Stimulated activated CD4-positive, alpha-beta T cell treated with anti-CD3 and anti-CD28 coated beads, Interleukin-2, amount 100 ng/mL, for 24 hours (primary cell): ENCODE measurements at places on chromosomes 7 and 10.

DNA sequence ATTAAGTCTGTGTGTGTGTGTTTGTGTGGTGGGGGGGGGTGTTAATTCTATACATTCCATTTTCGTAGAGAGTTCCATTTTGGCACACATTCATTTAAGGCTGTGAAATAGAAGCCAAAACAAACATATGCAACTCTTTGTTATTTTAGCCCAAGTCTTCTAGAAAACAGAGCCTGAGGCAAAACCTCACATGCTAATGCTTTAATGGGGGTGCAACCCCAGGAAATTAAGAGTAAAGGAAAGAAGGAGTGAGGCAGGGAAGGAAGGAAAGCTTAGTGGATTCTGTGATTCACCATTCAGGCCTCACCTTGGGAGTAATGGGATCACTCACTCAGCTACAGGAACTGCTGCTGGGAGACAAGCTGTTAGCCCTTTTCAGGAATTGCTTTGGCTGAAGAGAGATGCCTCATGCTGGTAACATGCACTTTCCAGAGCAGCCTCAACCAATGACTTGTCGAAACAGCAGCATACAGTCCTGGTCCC lies 73.0 kb upstream of the CTTNBP2 start:
- DNase-seq: no peak

GRCh38 chr10:123808906-123809305 lies 82.7 kb downstream of the CPXM2 start:
- no peak for DNase-seq

GRCh38 chr10:43227911-43228782 lies 38.7 kb downstream of the RASGEF1A start:
- DNase-seq: no peak

DNA sequence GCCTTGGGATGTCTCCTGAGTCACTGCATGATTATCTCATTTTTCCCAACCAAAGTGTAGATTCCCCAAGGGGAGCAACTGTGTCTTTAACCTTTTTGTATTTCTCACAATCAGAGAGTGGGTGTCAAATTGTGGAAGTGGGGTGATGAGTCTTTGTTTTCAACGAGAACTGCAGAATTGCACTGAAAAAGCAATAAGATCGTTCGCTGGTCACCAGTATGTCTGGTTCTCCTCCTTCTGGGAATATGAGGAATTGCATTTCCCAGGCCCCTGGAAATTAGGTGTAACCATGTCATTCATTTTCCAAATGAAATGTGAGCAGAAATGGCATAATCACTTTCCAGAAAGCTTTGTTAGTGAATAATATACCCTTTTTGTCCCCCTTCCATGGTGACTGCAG lies 326.9 kb downstream of the GPAM start:
- DNase-seq: no peak

- DNase-seq: no peak
Observed at GRCh38 chr10:77581738-77582137, 55.9 kb downstream of the KCNMA1 start.

GRCh38 chr7:150814328-150815001 lies 13.9 kb downstream of the TMEM176A start:
- no peak for DNase-seq

- no peak for DNase-seq
Observed at GRCh38 chr7:778968-779451, 51.9 kb upstream of the PRKAR1B start.

GRCh38 chr7:38317515-38317914 lies 44.1 kb upstream of the TARP start:
- no peak for DNase-seq

DNA sequence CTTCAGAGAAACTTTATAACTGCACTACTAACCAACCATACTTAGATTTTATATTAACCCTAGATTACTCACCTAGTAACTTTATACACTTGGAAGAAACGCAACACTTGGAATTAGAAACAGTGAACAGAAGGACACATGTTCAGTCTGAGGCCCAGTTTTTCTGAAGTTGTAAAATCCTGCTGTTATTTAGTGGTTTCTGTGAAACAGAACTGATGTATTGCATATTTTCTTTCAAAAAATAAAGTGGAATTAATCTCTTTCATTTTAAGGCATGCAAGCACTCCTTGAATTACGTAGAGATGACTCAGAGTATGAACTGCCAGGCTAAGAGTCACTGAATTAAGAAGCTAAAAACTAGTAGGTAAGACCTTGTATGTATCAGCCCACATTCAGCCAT lies 215.8 kb downstream of the SKAP2 start:
- DNase-seq: no peak

DNA sequence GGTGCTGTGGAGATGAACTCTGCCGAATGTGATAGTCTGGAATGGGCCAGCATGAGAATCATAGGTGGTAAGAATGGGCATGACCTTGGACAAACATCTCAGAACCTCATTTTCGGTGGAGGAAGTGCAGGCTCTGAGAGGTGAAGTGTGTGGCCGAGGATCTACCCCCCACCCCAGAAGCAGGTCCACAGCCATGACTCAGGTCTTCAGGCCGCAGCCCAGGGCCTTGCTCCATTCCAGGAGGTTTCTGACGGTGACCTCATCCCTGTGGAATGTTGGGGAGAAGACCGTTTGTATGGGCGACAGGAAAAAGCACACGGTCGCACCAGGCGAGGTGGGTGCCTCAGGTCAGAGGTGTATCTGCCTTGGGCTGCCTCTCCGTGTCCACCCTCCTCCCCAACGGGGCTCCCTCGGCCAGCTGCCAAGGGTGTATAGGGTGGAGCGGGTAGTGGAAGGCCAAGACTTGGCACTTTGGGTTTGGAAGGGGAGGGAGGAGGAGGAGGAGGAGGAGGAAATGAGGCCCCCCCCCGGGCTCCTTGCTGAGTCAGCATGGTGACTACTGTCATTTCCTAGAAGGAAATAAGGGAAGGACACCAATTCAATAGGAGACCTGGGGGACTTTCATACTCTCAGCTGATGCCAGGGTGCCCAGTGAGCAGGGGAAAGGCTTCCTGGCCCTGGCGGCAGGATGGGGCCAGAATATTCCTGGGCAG lies 168.0 kb upstream of the RHEB start:
- no peak for DNase-seq

- DNase-seq: no peak
Observed at GRCh38 chr10:52019077-52019555, 295.0 kb upstream of the DKK1 start.

DNA sequence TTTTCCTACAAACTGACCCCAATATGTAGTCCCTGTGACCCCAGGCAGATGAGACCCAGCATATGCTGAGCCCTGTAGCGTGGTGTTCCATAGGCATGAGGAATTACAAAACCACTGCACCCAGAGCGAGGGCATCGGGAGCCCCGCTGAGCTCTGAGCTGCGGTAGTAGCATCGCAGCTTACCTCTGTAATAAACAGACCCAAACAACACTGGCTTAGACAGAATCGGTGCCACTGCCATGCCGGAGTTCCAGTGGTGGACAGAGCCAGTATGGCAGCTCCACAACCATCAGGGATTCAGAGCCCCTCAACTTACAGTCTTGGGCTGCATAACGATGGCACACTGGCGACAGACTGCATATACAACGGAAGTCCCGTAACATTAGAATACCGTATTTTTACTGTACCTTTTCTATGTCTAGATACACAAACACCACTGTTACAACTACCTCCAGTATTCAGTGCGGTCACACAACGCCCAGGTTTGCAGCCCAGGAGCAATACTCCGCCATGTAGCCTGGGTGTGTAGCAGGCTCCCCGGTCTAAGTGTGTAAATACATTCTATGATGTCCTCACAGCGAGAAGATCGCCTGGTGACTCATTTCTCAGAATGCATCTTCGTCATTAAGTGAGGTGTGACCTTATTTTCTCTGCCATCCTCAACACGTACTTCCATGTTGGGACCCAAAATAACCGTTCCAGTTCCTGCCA lies 68.8 kb downstream of the PROSER2 start:
- DNase-seq: no peak

DNA sequence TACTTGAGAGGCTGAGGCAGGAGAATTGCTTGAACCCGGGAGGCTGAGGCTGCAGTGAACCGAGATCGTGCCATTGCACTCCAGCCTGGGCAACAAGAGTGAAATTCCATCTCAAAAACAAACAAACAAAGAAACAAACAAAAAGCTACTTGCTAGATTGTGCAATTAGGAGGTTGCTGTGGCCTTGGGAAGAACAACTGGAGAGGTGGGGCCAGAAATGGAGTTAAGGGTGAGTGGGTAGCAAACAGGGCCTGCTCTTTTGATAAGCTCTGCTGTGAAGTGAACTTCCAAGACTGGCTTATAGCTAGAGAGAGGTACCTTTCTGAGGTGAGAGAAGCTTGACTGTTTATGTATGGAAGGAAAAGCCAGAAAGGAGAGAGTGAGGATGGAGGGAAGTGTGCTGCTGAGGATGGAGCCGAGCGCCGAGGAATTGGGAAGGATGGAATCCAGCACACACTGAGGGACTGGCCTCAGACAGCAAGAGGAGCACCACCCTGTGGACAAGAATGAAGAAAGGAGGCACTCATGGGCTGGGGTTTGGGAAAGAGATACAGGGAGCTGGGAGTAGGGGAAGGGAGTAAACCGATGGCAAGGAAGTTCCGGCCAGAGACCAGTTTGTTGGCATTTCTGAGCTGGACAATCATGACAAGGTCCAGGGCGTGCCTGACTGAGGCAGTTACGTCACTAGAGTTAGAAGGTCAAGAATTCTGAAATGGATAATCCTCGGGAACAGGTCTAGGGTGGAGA lies 7.0 kb upstream of the RPEL1 start:
- DNase-seq: no peak

- DNase-seq: no peak
Observed at GRCh38 chr10:106967452-106967851, 197.1 kb downstream of the SORCS1 start.

GRCh38 chr7:149023662-149024061 lies 4.6 kb downstream of the PDIA4 start:
- no peak for DNase-seq

GRCh38 chr7:70733090-70733489 lies 398.9 kb upstream of the GALNT17 start:
- no peak for DNase-seq

DNA sequence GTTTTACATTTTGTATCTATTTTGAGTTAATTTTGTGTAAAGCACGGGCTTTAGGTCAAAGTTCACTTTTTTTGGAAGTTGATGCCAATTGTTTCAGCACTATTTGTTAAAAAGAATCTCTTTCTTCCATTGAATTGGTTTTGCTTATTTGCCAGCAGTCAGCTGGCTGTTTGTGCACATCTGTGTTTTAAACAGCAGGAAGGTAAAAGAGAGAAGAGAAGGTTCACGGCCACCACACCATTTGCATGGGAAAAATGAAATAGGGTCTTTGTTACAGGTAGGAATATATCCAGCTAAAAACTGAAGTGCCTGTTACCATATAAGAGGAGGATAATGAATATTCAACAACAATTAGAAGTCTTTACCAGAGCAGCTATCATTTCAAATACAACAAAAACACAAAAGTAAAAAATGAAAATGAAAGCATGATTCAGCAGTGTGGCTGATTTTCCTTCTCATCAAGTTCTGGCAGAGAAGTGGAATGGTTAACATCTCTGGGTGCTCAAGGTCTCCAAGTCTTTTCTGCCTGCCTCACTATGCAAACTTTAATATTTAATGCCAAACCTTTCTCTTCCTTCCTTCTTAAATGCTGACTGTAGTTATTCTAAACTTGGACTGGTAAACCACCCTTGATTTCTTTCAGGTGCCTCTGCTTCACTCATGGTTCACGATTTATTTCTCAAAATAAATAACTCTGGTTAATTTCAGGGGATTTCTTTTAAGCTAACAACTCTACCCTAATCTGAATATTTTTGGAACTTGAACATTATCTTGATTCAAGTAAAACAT lies 841.5 kb downstream of the GRM8 start:
- no peak for DNase-seq

GRCh38 chr7:133190650-133191049 lies 62.2 kb upstream of the EXOC4 start:
- DNase-seq: no peak

DNA sequence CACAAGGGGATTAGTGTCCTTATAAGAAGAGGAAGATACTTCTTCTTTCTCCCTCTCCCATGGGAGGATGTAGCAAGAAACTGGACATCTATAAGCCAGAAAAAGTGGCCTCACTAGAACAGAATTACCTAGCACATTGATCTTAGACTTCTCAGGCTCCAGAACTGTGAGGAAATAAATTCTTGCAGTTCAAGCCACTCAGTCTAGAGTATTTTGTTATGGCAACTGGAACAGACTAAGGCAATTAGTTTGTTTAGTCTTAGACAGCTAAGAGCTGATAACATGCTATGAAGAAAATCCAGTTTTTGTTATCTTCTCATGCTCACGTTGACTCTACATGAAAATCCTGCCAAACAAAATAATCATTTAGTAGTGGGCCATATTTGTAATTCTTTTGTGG lies 627.6 kb upstream of the PHF14 start:
- no peak for DNase-seq

DNA sequence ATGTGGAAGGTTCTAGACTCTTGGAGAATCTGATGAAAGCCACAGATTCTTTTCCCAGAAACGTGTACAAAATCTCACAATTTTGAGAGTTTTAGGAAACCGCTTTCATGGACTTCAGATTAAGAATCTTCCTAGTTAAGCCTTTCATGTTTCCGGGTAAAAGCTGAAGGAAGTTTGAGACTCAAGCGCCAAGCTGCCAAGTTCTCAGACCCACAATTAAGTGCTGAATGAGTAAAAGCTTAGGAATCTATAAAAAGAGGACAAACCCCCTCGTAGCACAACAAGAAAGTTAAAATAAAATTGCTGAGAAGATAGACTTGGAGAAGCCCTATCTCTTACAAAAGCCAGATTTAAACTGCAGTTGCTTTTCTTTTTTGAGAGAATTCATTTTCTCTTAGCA lies 99.6 kb downstream of the ST8SIA6 start:
- DNase-seq: no peak

GRCh38 chr7:39617005-39617404 lies 6.4 kb upstream of the RALA start:
- DNase-seq: no peak

GRCh38 chr10:59626523-59626869 lies 83.2 kb downstream of the SLC16A9 start:
- DNase-seq: no peak
